ENCODE measurements at places on chromosomes 11 and 22.

GRCh38 chr11:16977136-16977993 is 36.8 kb downstream of the PLEKHA7 start:
- no peak for DNase-seq

- DNase-seq, result no peak
These were observed 504 bp downstream of the CFL1 start for GRCh38 chr11:65857500-65857852.

DNA sequence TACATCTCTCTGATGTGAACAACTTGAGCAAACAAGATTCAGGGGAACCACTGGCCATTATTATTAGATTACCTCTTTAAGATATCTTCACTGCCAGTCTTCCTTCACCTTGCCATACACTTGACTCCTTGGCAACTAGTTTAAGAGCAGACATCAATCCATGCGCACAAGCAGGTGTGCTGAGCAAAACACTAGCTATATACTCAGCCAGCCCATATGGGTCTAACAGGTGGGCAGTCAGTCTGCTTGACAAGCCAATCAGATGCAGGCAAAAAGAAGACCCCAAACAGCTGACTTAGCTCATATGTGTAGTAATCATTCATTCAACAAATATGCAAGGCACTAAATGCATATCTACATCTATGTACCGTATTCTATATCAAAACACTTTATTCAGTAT is 101.2 kb downstream of the SIK3 start:
- no peak for DNase-seq

GRCh38 chr11:46837860-46838259 is 8.2 kb downstream of the CKAP5 start:
- no peak for DNase-seq

- no peak for DNase-seq
These were observed 5.6 kb downstream of the GAL start for GRCh38 chr11:68689737-68690625.

GRCh38 chr11:117231842-117232091 is at the start of gene PCSK7:
Gene PCSK7 (minus strand): TSS chr11:117232073. CDS start chr11:117229844, 2,229 bp downstream.
- no peak for DNase-seq

- DNase-seq, result no peak
These were observed 24.8 kb upstream of the MUC5B start for GRCh38 chr11:1197886-1198560.

All from stimulated activated CD4-positive, alpha-beta T cell treated with anti-CD3 and anti-CD28 coated beads, Interleukin-15, amount 100 ng/mL, for 1 hour (primary cell).